Right kidney (tissue), 9 donors: ENCODE measurements at places on chromosomes 1 and 21.

DNA sequence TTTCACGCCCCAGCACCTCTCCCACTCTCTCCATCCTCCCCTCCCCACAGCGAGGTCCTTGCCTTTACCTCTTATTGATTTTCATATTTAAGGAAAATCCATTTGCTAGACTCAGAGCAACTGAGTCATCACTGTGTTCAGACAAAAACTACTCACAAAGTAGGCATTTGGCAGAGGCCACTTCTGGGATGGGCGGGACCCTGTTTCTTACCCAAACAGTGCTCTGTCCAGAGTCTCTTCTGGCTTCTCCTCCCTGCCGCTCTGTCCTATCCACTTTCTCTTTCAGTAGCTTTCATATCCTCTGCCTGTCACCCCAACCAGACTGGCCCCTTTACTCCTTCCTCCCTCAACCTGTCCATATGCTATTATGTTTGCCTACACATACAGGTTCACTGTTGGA lies 2.4 kb upstream of the NAV1 start:
- no peak for DNase-seq

- no peak for DNase-seq
Observed at GRCh38 chr1:55352811-55353180, 137.6 kb upstream of the USP24 start.

DNA sequence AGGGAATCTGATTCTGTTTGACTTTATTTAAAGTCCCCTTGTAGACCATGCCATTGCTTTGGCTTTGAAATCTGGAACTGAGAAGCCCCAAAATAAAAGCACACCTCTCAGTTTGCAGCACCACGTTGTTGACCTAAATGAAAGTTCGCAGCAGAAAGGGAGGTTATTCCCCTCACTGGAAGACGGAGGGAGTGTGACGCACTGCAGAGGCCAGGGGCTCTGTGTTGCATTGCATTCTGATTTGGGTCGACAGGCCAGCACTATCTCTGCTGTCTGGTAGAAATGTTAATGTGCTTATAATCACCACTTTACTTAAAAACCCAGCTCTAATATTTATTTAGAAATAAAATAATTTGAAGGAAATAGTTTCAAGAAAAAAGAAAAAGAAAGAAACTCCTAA lies 675.2 kb upstream of the NR5A2 start:
- DNase-seq, result no peak

DNA sequence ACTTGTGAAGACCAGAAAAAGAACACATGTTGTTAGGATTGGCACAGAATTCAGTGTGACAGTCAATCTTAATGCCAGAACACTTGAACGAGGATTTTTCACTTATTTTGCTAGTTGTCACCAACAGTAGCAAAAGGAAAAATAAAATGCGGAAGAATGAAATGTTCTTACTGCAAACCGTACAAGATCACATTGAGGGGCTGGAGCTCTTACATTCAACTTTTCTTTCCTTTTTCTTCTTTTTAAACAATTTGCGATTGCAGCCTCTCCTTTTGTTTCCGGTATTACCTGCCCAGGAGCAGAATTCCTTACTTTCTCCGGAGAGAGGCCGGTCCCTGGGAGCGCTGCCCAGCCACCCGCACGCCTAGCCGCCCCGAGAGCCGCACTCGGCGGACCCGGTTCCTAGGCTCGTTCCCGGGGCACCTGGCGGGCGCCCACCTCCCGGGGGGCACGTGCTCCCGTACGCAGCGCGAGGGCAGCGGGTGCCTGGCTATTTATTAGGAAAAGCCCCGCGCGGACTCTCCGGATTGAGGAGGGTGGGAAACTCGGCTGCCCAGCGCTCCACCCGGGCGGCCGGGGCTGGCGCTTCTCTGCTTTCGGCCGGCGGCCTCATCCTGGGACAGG lies 1.2 kb upstream of the CAMTA1 start:
- DNase-seq, result peak; percentile 93

GRCh38 chr1:248783367-248783766 lies 27.8 kb upstream of the LYPD8 start:
- no peak for DNase-seq
